Activated T-helper 1 cell treated with anti-CD3 and anti-CD28 coated beads, Interleukin-12 subunit alpha, Interleukin-12 subunit beta, Interleukin-2, Interleukin-4 antibody, amounts not matched to agents 30 ng/mL and 10 ng/mL and 1 ng/mL, durations not matched to agents 14 hours and 24 hours and 36 hours (primary cell): ENCODE measurements at places on chromosomes 13 and 19. TPM values are rescaled to one million over a fixed set of nuclear protein-coding genes. Genes with fewer than 3 reads are reported as not detected.

ANGPTL4 gene
- total RNA-seq = 2.3 and 3.8 TPM in 2 replicates

DNA sequence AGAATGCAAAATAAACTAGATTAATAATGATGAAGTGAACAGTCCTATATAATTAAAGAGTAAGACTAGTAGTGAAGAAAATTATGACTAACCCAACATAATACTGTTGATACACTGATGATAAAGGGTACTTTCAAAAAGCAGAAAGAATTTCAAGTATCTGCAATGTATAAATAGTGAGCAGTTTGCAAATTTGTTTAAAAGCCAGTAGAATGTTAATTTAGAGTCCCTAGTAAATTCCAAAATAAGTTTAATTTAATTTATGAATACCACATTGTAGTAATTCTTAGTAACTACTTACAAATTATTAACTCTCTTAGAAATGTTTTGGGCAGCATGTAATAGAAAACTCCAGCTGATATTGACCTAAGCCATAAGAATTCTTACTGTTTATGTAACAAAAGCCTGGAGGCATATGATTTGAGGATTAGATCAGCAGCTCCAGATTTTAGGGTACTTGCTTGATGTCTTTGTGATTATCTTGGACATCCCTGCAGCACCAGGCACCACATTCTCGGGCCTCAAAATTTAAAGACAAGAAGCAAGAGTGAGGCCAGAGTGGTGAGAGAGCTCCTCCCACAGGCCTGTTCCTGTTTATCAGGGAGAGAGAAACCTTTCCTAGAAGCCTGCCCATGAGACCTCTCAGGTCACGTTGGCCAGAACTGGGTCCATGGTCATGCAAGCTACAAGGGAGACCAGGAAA lies 67.6 kb upstream of the TDRD3 start:
- DNase-seq = no peak

DNA sequence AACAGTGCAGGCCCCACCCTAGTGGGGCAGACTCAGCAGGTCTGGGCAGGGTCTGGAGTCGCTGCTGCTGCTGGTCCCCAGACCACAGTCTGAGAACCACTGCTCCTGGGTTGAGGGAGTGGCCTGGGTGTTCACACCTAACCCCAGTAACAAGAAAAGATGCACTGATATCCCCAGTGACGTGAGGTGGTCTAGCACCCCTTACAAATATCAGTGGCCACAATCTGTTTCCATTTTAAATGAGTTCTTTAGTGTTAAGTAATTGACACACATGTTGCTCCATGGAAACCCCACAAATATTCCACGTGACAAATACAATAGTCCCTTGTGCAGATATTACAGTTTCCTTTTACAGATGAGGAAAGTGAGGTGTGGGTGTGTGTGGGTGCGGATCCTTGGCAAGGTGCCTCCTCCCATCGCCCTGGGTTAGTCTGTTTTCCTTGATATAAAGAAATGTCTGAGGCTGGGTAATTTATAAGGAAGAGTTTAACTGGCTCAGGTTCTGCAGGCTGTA lies 96.3 kb upstream of the GPR183 start:
- DNase-seq = no peak

DNA sequence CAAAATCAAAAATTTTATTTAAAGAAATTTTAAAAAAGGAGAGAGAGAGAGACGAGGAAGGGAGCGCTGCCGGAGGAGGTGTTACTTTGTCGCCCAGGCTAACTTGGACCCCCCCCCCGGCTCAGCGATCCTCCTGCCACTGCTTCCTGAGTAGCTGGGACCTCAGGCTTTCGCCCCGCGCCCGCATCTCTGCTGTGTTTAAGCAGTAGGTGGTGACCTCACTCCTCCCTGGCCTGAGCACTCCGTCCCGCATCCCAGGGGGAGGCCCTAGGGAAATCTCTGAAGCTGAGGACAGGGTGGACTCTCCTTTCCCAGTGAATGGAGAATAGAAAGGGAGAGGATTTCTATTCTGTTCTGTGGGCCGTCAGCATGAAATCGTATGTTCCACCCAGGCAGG lies 485 bp upstream of the ZNF845 start:
- DNase-seq = peak; percentile 8

GRCh38 chr13:84865783-84866221 lies 933.4 kb downstream of the SLITRK6 start:
- no peak for DNase-seq

- no peak for DNase-seq
Observed at GRCh38 chr13:28409648-28410047, 85.3 kb downstream of the FLT1 start.
